GOT3 (cell line): ENCODE measurements at places on chromosomes 1 and 21.

- DNase-seq: no peak
These were observed 464.2 kb downstream of the PTPRU start for GRCh38 chr1:29700491-29700890.

DNA sequence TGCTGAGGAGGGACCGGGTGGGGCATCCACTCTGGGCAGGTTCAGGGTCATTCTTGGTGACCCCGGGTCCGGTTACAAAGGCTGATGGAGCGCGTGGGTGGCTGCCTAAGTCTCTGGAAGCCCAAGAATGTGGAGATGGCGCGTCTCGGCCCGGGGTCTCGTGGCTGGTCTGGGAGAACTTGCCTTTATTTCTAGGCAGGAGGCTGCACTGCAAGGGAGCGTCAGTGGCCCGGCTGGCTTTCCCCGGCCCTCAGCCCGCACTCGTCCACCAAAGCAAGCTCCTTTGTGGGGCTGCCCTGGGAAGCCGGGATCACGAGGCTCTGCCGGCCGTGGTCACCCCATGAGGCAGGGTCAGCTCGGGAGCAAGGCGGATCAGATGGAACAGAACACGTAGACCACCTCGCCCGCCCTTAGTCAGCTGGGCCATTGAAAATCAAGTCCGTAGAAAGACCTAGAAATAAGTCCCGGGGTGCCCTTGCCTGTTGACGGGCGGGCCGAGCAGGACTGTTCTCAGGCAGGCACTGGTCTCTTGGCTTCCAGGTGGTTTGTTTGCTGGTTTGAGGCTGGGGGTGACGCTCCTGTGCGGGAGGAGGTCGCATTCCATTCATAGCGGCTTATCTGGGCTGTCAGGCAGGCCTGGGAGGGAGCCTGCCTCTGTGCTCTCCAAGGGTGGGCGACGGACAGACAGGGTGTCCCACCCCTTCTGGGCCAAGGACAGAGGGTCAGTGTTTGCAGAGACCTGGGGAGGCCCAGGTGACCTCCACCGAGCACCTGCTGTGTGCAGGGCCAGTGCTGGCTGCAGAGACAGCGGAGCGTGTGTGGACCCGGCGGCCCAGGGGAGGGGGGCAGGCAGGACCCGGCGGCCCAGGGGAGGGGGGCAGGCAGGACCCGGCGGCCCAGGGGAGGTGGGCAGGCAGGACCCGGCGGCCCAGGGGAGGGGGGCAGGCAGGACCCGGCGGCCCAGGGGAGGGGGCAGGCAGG, 25.8 kb downstream of the COL18A1 start:
- no peak for DNase-seq

- DNase-seq: no peak
These were observed 10.4 kb downstream of the TEX38 start for GRCh38 chr1:46682064-46682463.

GRCh38 chr1:64184003-64184440, 19.4 kb upstream of the UBE2U start:
- no peak for DNase-seq

GRCh38 chr1:119483441-119484200, 23.4 kb upstream of the HSD3B1 start:
- DNase-seq: no peak

GRCh38 chr1:78223417-78224215, 177.8 kb downstream of the GIPC2 start:
- no peak for DNase-seq

DNA sequence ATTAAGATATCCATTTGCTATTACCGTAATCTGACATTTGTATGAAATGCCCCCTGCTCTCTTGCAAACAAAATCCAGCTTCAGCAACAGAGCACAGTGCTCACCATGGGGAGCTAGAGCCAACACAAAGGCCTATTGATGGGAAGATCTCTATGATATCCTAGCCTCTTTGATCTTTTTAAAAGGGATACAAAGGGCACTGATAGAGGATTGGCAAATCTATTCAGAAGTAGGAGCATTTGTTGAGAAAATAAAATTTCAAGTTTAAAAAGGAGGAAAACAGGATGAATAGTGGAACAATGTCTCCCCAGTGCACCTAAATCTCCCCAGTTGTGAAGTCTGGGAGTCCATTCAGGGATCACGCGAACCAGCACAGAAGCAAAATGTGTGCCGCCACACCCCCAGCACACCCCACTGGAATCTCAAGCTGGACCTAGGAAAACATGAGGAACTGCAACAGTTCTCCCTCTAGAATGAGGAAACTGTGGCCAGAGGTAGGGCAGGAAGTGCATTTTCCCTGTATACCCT, 32.2 kb downstream of the MRAP start:
- DNase-seq: no peak

GRCh38 chr1:82454431-82454830, 653.7 kb downstream of the ADGRL2 start:
- no peak for DNase-seq

DNA sequence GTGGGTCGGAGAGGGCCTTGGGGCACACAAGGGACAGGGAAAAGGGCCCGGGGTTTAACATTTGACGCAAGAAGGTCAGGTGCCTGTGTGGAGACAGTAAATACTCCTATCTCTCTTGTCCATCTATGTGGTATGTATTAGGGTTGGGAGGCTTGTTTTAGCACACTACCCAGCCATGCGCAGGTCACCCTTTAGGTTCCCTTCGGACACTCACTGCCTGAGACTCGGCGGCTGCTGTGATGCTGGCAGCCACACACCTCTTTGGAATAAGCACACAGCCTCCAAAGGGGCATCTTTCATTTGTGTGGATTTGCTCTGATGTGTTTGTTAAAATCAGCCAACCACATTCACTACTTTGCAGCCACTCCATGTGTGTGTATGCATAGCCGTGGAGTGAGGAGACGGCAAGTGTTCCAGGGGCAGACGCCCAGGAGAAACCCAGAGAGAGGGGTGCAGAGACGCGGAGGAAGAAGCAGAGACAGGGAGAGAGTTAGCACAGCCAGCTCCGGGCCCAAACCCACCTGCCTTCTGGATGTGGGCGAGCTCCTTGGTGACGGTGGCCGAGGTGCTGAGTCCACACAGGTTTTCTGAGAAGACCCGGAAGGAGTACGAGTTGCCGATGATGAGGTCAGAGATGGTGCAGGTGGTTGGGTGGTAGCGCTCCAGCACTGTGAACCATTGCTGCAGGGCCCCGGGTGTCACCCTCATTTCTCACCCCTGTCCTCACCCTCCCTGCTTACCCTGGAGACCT, 5.7 kb downstream of the MYBPH start:
- no peak for DNase-seq

DNA sequence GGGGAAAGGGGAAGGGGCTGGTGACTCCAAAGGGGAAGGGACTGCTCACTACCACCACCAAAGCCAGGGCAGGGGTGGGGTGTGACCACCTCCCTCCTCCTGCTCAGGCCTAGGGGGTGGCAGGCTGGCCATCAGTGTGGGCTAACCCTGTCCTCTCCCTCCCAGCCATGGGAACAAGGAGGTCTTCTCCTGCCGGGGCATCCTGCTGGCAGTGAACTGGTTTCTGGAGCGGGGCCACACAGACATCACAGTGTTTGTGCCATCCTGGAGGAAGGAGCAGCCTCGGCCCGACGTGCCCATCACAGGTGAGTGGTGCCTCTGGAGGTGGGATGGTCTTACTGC, 5.7 kb downstream of the ZC3H12A start:
- DNase-seq: no peak

DNA sequence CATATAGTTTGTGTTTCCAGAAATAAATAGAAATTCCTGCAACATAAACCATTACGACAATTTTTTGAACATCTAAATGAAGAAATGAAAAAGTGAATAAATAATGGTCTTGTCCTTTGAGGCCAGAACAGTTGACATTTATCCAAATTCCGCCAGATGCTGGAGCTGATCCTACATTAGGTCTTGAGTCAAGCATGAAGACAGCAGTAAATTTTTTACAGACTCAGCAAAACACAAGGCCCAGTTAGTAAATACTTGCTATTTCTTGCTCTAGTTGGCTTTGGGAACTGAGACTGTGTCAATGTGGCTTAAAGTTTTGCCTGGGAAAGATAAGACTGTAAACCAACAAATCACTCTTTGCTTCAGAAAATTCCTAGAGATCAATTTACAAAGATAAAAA, 540.1 kb upstream of the RGS18 start:
- no peak for DNase-seq

- DNase-seq: no peak
These were observed 8.8 kb downstream of the MYCL start for GRCh38 chr1:39892601-39893595.

GRCh38 chr21:30240661-30241060, 24.8 kb upstream of the CLDN8 start:
- DNase-seq: no peak

DNA sequence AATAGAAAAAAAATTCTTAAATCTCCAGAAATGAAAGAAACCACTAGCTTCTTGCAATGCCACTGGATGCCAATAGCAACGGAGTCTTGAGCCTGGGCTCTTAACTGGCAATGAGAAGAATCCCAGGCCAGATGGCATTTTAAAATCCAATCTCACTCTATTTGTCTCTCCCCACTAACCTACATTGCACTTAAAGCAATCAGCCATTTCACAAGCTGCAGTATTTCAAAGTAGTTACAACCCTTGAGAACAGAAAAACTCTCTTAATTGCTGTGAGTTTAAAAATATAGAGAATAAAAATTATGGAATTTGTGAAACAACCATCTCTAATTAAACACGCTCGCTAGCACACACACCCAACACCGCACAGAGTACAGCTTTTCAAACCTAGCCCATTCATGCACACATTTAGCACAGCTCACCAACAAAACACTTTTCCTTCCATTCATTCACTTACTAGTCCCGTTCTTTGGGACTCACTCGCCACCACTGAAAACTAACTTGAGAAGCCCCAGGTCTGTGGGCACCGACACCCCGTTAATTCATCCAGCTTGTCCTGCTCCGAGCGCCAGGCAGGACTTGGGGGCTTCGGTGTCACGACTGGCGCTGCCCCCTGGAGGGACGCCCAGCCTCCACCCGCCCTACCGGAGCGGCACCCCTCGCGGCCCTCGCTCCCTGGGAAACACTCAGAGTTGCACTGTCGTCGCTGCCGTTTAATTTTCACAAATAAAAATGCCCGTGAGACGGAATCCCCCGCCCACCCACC, 1.0 kb downstream of the DDAH1 start:
- DNase-seq: no peak

DNA sequence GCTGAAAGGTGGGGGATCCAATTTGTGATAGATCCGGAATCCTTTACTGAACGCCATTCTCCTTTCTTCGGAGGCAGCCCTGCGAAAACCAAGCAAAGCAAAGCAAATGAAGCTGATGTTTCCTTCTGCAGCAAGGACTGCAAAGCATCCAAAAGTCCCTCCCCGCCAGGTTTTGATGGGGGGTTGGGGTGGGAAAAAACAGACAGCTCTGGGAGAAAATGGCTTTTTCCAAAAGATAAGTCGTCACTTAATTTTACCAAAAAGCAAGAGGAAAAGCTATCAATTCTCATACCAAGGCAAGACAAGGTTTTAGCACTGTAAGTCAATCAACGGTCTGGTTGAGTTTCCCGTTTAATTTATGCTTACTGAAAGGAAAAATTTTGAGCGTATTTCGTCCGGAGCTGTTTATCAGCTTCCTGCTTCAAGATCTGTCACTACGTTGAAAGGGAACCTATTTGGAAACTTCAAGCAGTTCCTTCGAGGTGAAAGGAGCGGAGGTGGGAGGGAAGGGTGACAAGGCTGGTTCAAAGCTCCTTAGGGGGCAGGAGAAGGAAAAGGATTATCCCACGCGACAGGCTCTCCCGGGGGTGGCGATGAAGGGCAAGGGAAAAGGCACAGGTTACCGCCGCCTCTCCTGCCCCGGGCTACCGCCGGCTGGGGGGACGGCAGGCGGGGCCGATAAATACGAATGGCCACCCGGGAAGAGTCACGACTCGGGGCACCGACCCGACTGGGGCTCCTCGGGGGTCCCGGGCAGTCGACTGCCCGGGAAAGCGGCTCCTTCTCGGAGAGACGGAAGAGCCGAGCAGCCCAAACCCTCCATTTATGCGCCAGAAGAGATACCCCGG, 750 bp downstream of the SYNJ1 start:
- DNase-seq: no peak

DNA sequence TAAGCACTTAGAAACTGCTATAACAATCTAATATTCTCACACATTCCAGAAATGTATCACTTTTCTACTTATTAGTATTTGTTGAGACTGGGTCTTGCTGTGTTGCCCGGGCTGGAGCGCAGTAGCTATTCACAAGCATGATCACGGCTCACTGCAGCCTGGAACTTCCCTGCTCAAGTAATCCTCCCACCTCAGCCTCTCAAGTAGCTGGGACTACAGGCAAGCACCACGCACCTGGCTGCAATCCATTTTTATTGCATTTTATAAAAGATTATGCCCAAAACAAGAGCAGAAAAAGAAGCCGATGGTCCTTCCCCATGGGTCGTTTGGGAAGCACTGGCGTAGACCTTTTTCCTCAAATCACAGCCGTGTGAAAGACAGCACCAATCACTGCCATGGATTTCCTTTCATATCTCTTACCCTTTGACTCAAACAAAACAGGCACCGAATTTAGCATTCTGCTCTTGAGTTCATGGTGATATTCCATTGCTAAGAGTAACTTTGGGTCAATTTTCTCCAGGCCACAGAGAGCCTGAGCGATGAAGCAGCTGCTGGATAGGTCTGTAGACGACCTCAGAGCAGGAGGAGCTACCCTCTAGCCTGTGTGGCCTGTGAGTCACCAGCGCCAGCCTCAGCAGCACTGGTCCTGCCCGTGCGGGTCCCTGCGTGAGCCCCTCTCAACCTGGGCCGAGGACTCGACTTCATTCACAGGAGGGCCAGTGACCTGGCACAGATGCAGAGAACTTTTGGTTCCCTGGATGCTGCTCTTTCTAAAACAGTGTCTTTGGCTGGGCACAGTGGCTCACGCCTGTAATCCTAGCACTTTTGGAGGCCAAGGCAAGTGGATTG, 80.8 kb downstream of the PIK3CD start:
- DNase-seq: no peak

DNA sequence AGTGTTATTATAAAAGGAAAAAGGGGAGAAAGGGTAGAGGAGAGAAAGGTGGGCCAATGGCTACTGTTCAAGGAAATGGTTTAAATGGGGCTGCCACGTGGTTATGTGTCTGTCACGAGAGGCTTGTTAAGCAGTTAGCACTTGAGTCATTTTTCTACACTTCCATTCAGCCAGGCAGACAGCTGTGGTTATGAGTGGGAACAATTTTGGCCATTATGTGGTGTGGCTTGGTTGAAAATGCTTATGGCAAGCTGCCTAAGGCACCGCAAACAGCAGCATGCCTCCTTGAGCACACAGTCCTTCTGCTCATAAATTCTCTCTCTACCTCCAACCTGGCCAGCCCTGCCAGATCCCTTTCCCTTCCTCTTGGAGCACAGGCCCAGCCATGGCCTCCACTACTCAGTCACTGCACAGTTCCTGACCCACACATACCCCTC, 3.2 kb upstream of the SRM start:
- no peak for DNase-seq

GRCh38 chr1:229869240-229869639, 197.8 kb upstream of the GALNT2 start:
- no peak for DNase-seq

GRCh38 chr1:39236971-39237370, 32.5 kb downstream of the MACF1 start:
- no peak for DNase-seq
